T-cell (primary cell): ENCODE measurements at places on chromosomes 12 and 14. TPM values are rescaled to one million over a fixed set of nuclear protein-coding genes. Genes with fewer than 3 reads are reported as not detected.
A peak's percentile ranks its signal among the peaks of the same experiment; 100 is the strongest.

- no peak for DNase-seq
Measured at GRCh38 chr12:34387711-34388635, 365.7 kb downstream of the ALG10 start.

- peak; percentile 69 for DNase-seq
Measured at GRCh38 chr14:105473677-105474482, 741 bp upstream of the CRIP2 start.

DNA sequence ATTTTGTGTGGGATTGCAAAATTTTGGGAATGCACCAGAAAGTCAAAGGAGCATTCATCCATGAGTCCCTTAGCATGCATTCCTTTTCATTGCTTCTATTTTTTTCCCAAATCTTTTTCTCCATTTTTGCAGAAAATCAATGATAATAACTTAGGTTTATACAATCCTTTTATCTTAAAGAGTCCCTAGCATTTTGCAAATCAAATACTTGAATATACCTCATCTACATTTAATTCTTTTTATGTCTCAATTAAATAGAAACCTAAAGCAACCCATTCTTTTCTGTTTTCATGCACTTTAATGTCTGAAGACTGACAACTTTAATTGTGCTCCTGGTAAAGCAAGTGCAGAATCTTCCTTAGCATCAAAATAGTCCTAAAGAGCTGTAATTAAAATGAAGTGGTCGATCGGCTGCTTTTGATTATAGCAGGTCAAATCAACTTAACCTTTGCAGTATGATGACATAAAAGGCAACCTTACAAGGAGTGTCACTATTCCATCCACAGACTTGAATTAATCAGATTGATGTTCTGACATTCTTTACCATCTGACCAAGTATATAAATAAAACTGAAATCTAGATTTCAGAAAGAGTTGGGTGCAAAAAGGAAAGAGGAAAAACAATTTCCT lies 168.4 kb downstream of the ALG10B start:
- no peak for DNase-seq

DNA sequence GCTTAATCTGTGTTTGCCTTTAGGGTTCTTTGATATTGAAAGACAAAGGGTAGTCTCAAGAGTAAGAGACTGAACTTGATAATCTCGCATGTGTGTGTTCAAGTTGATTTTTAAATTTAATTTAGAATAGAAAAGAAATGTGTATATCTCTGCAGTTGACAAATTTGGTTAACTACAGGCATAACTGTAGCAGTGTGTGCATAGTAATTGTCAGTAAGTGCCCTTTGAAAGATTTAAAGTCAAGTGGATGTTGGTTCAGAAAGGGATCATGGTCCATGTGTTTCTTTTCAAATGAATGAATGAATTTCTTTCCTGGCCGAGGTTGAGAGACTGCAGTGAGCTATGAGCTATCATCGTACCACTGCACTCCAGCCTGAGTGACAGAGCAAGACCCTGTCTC lies 49.9 kb upstream of the DYRK2 start:
- no peak for DNase-seq

DNA sequence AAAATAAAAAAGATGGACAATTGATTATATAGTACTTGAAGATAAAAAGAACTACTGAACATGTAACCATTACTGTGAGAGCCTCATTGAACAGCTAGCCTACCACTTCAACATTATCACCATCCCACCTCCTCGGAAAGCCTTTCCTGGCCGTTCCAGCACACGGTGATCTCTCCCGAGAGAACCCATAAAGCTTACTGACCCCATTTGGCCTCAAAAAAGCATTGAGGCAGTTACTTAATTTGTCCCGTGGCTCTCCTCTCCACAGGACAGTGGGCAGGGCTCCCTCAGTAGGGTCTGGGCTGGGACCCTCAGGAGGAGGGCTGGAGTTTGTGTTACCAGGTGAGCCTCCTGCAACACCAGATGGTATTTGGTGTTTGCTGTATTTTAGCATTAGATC lies 55.8 kb downstream of the RAB35 start:
- no peak for DNase-seq

- DNase-seq, result no peak
Measured at GRCh38 chr12:120216742-120217605, 16.1 kb upstream of the RPLP0 start.

OR6C2 gene
- not detected for total RNA-seq

TRHDE gene
- not detected for total RNA-seq

GRCh38 chr12:71236133-71236660 lies 78.4 kb upstream of the TSPAN8 start:
- DNase-seq, result no peak

DNA sequence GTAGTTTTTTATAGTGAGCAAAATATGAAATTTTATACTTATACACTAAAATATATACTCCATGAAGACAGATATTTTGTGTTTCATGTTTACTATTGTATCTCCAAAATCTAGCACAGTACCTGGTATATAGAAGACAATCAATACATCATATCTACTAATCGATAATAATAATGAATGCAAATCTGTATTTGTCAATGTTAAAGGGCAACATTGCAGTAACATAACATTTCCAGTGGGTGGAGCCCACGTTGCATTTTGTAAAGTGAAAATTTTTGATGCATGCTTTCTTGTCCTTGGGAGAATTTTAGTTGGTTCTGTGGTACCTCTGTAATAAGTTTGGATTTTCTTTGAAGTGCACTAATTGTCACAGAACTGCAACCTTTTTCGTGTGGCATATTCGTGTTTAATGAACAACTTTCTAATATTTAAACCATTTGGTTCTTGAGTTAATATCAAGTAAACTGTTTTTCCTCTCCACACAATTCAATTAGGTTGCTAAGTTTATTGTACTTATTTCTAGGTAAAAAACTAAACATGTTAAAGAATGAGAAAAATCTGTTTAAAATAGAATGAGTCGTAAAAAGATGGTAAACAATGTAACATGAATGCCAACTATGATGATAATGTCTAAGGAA lies 47.4 kb downstream of the AVPR1A start:
- DNase-seq, result no peak

GRCh38 chr12:26595806-26596205 lies 237.2 kb downstream of the ITPR2 start:
- no peak for DNase-seq

GRCh38 chr14:103539056-103539825 lies 10.2 kb downstream of the TRMT61A start:
- no peak for DNase-seq

GRCh38 chr14:64191756-64192155 lies 102.4 kb downstream of the ESR2 start:
- no peak for DNase-seq

DNA sequence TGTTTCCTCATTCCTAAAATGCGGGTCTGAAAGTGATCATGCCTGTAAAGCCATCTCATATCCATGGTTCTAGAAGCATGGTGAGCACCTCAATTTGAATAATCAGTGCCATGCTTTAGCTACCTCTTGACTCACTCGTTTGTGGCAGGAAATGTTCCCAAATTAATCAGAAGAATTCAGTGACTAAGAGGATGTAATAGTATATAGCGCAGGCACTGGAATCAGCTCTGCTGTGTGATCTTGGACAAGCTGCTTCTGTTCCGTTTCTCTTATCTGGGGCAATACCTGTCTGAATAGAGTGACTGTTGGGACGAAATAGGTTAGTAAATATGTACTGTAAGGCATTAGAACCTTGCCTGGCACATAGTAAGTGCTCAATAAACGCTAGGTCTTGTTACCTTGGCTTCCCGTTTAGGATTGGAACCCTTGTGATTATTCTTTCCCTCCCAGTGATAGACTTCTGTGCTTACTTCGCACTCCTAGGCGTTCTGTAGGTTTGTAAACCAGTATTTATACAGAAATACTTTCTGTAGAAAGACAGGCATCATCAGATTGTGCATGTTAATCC lies 820 bp upstream of the SMAGP start:
- DNase-seq, result no peak

DNA sequence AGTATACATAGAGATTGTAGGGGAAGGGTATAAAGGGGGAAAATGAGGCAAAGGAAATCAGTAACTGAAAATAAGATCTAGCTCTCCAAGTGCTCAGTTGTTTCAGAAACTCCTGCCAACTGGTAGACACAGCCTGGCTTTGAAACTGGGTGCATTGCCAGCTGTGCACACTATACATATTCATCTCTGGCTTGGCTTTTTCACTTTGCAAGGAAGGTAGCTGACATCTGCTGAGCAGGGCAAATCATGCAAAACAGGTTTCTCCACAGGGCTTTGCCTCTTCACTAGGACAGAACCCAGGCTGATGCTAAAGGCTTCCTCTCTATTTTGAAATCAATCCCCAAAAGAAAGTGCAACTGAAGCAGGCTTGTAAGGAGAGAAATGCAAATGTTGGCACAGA lies 101.5 kb downstream of the HELB start:
- no peak for DNase-seq

GRCh38 chr12:6039894-6040601 lies 84.4 kb downstream of the VWF start:
- no peak for DNase-seq

DNA sequence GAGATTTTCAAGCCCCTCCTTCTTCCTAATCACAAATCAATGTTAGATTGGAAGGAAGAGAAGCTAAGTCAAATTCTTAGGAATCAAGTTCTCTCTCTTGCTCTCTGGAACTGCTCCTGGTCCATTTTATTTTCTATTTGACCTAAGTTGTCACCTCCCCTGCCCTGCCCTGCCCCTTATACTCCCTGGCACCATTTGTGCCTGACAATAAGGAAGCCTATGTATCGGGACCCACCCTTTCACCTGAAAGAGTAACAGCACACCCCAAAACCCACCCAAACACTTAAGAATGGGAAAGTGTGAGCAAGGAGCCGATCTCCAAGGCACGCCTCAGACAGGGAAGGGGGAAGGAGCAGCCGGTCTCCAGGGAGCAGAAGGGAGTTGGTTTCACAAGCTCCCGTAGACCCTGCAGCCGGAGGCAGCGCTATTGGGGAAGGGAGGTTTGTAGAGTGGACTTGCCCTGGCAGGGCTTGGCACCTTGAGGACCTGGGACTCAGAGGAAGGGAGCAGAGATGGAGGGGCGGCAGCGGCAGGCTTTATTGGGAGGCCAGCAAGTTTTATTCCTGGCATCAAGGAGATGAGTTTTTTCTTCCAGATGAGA lies 1.6 kb downstream of the LRRC74A start:
- DNase-seq, result no peak

- DNase-seq, result no peak
Measured at GRCh38 chr14:62307844-62308243, 545.6 kb downstream of the SNAPC1 start.

TMEM63C gene
- 0.76 TPM for total RNA-seq

GRCh38 chr12:71371122-71371521 lies 68.5 kb upstream of the LGR5 start:
- DNase-seq, result no peak

MMP19 gene
- not detected for total RNA-seq

- no peak for DNase-seq
Measured at GRCh38 chr14:64671591-64671990, 32.6 kb upstream of the PLEKHG3 start.

DNA sequence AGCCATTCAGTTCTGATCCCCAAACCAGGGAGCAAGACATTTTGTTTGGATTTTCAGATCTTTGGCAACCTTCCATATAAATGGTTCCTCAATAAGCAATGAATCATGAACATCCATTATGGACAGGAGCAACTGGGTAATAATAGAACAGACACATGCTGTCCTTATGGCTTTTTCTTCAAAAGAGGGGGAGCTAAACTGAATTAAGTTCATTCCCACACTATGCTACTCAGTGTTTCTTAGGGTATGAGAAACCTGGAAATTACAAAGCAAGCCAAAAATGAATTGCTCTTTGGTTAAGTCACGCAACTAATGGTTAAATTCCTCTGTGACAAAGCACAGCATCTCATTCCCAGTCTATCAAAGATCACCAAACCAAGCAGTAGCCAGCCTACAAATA lies 51.0 kb downstream of the PTGER2 start:
- no peak for DNase-seq

DNA sequence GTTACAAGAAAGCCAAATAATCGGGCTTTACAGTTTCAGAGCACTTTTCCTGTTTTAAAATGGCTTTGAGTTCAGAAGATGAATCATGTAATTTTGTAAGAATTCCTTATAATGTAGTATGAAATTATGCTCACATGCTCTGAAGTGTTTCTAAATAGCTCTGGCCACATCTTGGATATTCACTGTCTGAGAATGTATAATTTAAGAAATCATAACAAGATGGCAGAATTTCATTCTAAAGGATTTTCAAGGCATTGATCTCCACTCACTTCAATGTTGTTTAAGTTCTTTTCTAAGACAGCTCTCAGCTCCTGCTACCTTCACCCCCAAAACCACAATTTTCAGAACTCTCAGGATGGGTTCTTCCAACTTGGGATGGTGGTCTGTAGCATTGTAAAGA lies 180.1 kb downstream of the DACT1 start:
- no peak for DNase-seq

GRCh38 chr14:20381341-20381740 lies 32.0 kb downstream of the TEP1 start:
- DNase-seq, result no peak

APOF gene
- total RNA-seq, result not detected

DNA sequence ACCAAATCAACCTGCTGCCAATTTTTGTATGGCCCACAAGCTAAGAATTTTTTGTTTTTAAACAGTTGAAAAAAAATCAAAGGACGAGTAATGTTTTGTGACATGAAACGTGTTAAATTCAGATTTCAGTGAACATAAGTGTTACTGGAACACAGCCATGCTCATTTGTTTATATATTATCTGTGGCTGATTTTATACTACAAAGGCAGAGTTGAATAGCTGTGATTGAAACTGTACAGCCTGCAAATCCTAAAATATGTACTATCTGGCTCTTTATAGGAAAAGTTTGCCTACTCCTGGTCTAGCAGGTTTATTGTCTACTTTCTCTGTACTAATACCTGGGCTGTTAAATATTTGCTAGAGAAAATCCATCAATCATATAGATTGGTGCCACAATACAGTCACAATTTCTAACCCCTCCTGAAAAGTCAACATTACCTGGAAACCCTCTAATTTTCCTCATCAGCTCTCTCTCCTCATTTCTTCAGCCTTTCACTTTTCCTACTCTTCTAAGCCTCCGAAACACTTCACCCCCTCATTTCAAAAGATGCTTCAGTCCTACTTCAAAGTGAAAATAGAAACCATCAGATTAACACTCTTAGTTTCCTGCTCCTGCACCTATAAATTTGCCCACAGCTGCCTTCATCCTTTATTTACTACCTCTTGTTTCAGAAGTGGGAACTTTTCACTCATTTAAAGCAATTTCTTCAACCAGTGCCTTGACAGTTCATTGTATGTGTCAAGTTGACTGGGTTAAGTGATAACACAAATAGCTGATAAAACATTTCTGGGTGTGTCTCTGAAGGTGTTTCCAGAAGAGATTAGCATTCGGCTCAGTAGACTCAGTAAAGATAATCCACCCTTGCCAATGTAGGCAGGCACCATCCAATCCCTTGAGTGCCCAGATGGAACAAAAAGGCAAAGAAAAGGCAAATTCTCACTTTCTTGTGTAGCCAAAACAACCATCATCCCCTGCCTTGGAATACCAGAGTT lies 18.0 kb upstream of the C2CD5 start:
- DNase-seq, result no peak

DNA sequence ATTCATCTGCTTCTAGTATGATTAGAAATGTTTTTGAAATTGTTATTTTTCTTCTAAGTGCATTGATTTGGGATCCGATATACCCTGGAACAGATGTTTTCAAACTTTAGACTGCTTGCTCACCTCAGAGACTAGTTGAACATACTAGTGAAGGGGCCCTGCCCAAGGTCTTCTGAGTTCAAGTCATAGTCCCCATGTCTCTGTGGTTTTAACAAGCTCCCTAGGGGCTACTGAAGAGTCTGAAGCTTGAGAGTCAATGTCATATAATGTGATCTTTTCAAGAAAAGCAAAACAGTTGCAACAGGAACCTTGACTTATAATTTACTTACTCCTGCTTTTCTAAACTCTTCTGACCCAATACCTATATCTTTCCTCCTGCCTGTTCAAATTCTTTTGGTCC lies 7.5 kb upstream of the UBE2N start:
- DNase-seq, result no peak
